ENCODE measurements at places on chromosomes 12 and 14.

DNA sequence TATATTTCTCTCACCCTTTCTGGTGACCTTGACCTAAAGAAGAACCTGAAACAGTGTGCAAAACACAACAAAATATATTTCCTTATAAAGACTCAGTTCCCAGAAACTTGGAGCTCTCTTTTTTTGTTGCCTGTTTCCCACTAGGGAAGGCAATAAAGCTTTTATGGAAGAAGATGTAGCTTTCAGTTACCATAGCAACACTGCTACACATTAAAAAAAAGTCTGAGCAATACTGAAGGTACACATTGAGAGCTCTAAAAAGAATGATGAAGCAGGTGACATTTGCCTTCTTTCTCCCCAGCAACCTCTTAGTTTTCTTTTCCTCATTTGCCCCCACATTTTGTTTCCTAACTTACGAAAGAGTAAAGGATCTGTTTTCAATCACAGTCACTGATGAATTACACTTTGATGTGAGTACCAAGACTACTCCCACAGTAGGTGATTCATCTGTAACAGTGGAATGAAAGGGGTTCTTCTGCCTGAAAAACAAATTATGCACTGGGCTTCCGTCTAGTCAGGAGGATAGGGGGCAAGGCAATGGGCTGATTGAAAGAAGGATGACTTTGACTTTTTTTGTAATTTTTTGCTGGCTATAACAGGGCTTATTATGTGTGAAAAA lies 1.1 kb upstream of the CATSPERB start:
- DNase-seq: no peak

- no peak for DNase-seq
Observed at GRCh38 chr14:100341301-100342031, 18.3 kb downstream of the SLC25A47 start.

- no peak for DNase-seq
Observed at GRCh38 chr14:88955455-88955854, 131.0 kb downstream of the TTC8 start.

- DNase-seq: no peak
Observed at GRCh38 chr12:84348582-84348981, 564.0 kb downstream of the SLC6A15 start.

GRCh38 chr12:2961705-2962104 lies 2.5 kb downstream of the TEAD4 start:
- DNase-seq: no peak

- DNase-seq: no peak
Observed at GRCh38 chr12:70321191-70321590, 44.9 kb upstream of the KCNMB4 start.

GRCh38 chr12:122385171-122386016 lies 37.1 kb downstream of the CLIP1 start:
- no peak for DNase-seq

DNA sequence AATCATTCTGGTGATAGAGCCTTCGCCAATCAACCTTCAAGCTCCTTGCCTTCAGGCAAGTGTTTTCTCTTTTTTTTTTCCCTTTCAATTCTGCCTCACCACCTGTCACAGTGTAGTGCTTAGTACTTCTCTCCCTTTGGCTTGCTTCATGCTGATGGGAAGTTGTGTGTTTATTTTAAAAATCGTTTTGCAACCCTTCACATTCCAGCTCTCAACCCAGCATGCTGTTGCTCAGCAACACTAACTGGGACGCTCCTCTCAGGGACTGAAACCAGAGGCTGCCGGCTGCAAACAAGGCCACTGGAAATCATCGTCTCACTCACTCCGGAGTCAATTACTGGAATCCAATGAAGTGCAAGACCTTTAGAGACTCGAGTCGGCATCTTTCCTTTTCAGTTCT lies 342.7 kb downstream of the PRKD1 start:
- no peak for DNase-seq

- DNase-seq: peak; percentile 65
Observed at GRCh38 chr14:24307575-24308341, at the start of gene CIDEB. CIDEB (minus strand) TSS chr14:24307977; CDS start chr14:24307858, 119 bp downstream.

- DNase-seq: no peak
Observed at GRCh38 chr14:44204061-44204835, 302.8 kb downstream of the FSCB start.

- DNase-seq: no peak
Observed at GRCh38 chr14:24677956-24678355, 44.0 kb upstream of the GZMB start.

- DNase-seq: no peak
Observed at GRCh38 chr12:59820594-59821011, 224.8 kb downstream of the SLC16A7 start.

GRCh38 chr12:67410246-67410645 lies 141.1 kb downstream of the CAND1 start:
- no peak for DNase-seq

GRCh38 chr12:14948672-14949071 lies 10.3 kb upstream of the ERP27 start:
- peak; percentile 16 for DNase-seq

GRCh38 chr14:68306934-68307789 lies 485.7 kb downstream of the ZFP36L1 start:
- DNase-seq: no peak

- no peak for DNase-seq
Observed at GRCh38 chr12:62166525-62166924, 93.7 kb upstream of the USP15 start.

- DNase-seq: no peak
Observed at GRCh38 chr14:35789651-35790050, 19.4 kb downstream of the RALGAPA1 start.

DNA sequence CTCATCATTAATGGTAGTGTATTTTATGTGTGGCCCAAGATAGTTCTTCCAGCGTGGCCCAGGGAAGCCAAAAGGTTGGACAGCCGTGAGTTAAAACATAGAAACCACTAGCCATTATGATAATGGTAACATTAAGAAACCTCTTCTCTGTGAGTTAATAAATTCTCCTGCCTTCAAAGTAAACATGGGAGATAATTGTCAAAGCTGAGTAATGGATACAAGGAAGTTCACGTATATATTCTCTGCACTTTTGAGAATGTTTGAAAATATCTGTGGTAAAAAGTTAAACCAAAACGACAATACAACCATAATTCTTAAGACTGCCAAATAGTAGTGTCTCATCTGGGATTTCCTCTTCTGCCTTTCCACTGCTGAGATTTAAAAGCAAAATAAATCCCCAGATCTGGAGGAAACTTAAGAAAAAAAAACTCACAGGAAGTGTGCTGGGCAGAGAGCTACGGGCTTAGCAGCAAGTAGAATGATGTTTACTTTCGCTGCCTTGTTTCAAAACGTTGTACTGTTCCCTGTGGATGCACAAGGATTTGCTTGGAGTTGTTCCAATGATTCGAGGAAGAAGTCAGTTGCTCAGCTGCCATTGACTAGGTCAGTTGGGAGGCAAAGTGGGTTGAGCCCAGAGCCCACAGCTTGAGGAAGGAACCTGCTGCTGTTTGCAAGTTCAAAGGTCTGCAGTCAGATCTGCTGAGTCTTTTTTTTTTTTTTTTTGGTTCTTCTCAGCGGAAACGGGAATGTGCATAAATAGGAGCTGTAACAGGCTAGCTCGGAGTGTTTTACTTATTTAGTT lies 1.7 kb downstream of the TPCN1 start:
- no peak for DNase-seq

DNA sequence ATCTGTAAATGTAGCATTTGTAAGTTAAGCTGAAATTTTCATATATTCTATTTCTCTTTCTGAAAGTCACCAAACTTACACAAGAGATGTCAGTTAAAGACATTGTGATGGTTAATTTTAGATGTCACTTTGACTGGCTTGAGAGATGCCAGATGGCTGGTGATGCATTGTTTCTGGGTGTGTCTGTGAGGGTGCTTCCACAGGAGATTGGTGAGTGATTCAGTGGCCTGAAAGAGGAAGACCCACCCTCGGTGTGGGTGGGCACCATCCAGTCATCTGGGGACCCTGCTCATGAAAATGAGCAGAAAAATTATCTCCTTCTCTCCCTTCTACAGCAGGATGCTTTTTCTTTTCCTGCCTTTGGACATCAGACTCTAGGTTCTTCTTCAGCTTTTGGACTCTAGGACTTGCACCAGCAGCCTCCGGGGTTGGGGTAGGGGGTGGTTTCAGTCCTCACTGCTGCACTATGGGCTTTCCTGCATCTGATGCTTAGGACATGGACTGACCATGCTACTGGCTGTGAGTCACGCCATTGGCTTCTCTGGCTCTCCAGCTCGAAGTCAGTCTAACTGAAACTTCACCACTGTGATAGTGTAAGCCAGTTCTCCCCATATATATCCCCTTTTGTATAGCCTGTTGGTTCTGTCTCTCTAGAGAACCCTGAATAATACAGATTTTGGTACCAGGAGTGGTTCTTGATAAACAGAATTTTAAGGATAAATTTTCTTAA lies 20.9 kb downstream of the PDE6H start:
- no peak for DNase-seq

DNA sequence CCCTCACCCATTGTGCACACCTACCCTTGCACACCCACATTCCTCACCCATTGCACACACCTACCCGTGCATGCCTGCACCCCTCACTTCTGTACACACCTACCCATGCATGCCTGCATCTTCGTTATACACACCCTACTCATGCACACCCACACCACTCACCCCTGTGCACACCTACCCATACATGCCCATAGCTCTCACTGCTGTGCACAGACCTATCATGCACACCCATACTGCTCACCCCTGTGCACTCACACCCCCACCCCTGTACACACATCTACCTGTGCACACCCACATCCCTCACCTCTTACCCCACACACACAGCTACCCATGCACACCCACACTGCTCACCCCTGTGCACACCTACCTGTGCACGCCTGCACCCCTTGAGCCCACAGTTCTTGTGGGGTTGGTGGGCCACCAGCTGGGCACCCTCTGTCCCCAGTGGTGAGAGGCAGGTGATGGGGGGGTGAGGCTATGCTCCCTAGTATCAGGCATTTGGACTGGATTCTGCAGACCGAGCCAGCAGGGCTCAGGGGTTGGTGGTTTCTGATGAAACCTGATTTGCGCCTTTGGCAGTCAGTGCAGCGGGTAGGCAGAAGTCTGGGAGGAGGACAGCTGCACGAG lies 15.6 kb downstream of the CEP170B start:
- no peak for DNase-seq

DNA sequence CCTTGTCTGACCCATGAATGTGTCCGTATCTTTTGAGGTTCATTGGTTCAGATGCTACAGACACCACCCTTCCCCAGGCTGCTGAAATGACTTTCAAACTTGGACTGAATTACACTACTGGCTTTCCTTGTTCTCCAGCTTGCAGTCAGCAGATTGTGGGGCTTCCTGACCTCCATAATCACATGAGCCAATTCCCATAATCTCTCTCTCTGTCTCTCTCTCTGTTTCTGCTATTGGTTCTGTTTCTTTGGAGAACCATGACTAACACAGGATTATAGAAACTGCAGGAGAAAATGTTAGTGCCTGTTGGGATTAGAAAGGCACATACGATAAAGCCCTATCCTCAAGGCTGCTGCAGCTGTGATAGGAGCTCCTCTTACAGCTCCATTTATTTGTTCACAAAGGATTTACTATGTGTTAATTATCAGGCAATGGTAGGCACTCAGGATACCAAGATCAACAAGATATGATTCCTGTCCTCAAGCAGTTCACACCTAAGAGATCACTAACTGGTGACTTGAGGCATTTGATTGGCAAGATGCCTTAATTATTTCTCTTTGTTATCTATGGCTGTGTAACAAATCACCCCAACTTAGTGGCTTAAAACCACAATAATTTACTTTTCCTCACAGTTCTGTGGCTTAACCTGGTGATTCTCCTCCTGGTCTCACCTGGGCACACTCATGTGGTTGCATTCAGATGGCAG lies 10.2 kb upstream of the NYNRIN start:
- DNase-seq: no peak

DNA sequence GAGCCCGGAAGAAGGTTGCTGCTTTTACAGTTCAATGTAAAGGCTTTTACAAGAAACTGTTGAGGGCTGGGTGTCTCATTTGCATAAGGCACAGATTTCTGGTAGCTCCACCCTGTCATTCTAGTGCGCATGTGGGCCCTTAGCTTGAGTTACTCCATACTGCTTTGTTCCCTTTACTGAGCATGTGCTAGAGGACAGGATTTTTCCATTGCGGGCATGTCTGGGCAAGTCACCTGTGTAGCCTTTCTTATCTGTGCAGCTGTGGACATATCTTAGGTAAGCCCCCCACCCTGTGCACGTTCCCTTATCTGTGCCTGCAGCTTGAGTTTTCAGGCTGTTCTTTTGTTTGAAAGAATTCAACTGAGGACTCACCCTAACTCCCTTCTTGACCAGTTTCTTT lies 56.2 kb upstream of the ARHGAP5 start:
- DNase-seq: no peak

GRCh38 chr14:33483541-33483940 lies 467.3 kb downstream of the EGLN3 start:
- no peak for DNase-seq

- no peak for DNase-seq
Observed at GRCh38 chr12:76329606-76330005, 18.6 kb downstream of the BBS10 start.

DNA sequence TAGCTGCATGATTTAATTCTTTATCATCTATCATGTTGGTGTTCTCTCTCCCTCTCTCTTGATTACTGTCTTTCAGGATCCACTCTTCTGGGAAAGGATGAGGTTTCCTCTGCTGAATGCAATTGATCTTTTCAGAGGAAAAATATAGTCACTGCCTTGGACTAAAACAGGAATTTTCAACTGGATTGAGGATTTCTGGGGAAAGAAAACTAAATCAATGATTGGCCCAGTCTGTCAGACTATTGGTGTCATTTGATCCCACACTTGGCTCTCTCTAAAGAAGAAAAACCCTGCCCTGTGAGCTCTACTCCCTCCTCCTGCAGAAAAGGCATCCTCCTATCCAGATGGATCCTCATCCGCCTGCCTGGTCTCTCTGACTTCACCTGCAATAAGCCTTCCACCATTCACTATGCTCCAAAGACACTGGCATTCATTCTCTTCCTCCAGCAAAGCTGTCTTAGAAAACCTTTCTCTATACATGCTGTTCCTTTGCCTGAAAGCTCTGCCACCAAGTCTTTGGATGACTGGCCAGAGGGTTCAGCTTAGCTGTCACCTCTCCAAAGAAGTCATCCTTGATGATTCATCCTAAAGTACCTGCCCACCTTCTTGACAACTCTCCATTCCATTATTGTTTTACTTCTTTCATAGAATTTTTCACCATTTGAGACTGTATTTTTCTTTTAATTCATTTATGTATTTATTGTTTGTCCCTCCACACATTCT lies 127.7 kb upstream of the CAND1 start:
- DNase-seq: no peak

DNA sequence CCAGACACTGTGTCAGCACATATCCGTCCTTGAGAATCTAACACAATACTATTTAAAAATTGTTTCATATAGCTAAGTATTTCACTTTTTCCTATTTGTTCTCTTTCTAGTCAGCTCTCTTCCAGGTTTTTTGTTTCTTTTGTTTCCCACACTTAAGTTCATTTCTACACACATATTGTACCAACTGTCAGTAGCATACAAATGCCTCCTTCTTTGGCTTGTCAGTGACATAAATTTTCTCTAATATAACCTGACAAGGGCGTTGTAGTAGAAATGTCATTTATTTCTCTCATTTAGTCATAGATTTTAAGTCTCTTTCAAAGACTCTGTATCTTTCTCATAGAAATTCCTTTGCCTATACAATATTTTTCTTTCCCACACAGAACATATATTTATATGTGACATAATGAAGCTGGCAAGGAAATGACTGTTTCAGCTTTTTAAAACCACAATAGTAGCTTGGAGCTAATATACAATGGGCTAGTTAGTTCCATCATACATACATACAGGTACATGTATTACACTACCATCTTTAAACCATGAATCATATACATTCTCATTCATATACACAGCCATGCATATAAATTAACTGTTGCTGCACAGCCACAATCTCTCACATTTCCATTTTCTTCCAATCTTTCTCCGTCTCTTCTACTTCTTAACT lies 42.3 kb upstream of the EPS8 start:
- no peak for DNase-seq

GRCh38 chr14:55540847-55541773 lies 38.9 kb upstream of the KTN1 start:
- DNase-seq: no peak

All from T-helper 2 cell (primary cell).